ENCODE measurements at places on chromosomes 5 and 9.
A peak's percentile ranks its signal among the peaks of the same experiment; 100 is the strongest.

DNA sequence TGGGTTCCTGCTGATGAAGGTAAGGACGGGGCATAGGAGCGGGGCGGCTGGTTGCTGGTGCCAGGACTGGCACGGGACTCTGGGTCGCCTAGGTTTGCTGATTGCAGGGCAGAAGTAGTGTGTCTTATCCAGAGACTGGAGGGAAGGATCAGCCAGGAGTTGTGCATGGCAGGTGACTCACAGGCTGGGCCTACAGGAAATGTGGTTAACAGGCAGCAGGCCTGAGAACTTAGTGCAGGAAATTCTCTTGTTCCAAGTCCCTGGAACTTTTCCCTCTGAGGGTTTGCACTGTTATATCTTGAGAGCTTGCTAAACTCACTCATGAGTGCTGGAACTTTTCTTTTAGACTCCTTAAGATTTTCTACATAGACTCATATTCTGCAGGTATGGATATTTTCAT is 95.1 kb downstream of the ANXA2R start:
- H3K4me1 ChIP-seq = peaks cover 7% of the 10 kb centered on the region
- no peak overlapping the region for H3K27ac ChIP-seq
- no peaks in the 10 kb centered on the region for H3K36me3 ChIP-seq
- peaks cover 2% of the 10 kb centered on the region for H3K27me3 ChIP-seq
- no peak for DNase-seq
- no peak overlapping the region for H3K4me3 ChIP-seq

DNA sequence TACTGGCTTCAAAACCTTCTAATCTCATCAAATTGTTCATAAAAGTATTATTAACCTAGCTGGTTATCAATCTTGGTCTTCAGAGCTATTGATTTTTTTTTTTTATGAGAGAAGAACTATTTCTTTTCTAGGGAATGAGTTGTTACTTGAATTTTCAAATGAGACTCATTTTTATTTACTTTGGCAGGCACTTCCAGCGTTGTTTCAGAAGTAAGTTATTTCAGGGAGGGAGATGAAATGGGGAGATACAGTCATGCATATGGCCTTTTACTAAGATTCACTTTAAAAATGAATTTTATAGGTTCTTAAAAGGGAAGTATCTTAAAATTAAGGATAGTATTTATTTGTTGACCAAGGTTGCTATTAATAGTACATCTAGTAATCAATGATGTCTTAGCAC is 129.6 kb downstream of the IZUMO3 start:
- DNase-seq = no peak
- no peak overlapping the region for H3K27ac ChIP-seq
- no peaks in the 10 kb centered on the region for H3K36me3 ChIP-seq
- no peak overlapping the region for H3K4me3 ChIP-seq
- H3K27me3 ChIP-seq = no peaks in the 10 kb centered on the region

- H3K27ac ChIP-seq = no peak overlapping the region
- H3K36me3 ChIP-seq = no peaks in the 10 kb centered on the region
- H3K27me3 ChIP-seq = no peaks in the 10 kb centered on the region
Measured at GRCh38 chr5:29780401-29780800, 1413.1 kb upstream of the CDH6 start.

- H3K4me3 ChIP-seq = no peak overlapping the region
- H3K27ac ChIP-seq = no peak overlapping the region
- H3K27me3 ChIP-seq = peaks cover 24% of the 10 kb centered on the region
- H3K4me1 ChIP-seq = peaks cover 3% of the 10 kb centered on the region
- no peak for DNase-seq
- no peaks in the 10 kb centered on the region for H3K36me3 ChIP-seq
Measured at GRCh38 chr9:14344053-14344524, 30.1 kb upstream of the NFIB start.

DNA sequence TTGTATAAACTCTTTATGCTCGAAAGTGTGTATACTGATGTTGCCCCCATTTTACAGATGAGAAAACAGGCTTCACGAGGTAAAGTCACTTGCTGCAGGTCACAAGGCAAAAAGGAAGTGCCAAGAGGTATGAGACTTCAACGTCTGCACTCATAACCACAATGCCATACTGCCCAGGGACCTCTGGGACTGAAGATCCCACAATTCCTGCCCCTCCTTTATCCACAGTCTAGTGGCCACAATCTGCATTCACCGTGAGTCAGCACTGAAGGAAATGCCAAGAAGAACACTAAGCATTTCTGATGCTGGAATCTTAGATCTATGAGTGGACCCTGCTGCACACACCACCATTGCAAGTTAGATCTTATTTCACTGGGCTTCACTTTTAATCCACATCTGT is 37.3 kb downstream of the MED27 start:
- DNase-seq = no peak
- no peaks in the 10 kb centered on the region for H3K27me3 ChIP-seq
- peaks cover 10% of the 10 kb centered on the region for H3K36me3 ChIP-seq
- H3K27ac ChIP-seq = no peak overlapping the region

GRCh38 chr5:176529116-176529740 is 8.0 kb downstream of the RNF44 start:
- H3K4me3 ChIP-seq = peak overlapping the region; percentile 83
- DNase-seq = no peak
- H3K36me3 ChIP-seq = peaks cover 22% of the 10 kb centered on the region
- H3K27ac ChIP-seq = peak overlapping the region; percentile 95
- peaks cover 37% of the 10 kb centered on the region for H3K4me1 ChIP-seq

DNA sequence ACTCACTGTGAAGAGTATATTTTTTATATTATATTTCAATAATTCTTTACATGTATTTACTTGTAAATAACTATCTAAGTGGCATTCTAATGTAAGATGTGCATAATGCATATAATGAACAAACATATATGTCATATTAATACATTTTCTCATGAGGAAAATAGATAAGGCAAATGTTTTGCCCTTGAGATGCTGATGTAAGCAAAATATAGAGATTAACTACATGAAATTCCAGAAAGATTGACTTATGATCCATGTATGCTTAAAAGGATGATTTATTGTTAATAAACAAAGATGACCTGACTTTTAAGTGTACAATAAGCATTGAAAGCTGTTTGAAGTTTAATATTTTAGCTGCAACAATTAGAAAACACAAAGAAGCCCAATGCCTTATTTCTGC is 559.9 kb downstream of the PTPRD start:
- no peaks in the 10 kb centered on the region for H3K36me3 ChIP-seq
- no peaks in the 10 kb centered on the region for H3K27me3 ChIP-seq
- no peak overlapping the region for H3K4me3 ChIP-seq

DNA sequence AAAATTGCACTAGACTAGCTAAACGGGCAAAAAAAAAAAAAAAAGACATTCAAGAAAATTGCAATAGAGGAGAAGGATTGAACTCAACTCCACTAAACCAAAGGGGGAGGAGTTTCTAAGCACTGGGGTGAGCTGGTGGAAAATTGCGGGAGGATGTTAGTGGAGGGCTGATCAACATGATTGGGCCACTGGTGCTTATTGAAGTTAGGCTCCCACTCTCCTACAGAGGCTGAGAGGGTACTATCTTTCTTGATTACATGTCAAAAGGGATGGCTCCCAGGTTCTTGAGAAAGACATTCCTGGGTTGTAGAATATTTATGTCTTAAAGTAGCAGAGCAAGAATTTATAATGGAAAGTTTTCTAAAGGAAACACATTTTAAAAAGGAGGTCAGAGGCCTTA is 38.0 kb downstream of the CAMK4 start:
- H3K4me3 ChIP-seq = no peak overlapping the region
- H3K36me3 ChIP-seq = no peaks in the 10 kb centered on the region
- no peak for DNase-seq
- H3K27ac ChIP-seq = no peak overlapping the region
- H3K27me3 ChIP-seq = no peaks in the 10 kb centered on the region
- no peaks in the 10 kb centered on the region for H3K4me1 ChIP-seq

- no peaks in the 10 kb centered on the region for H3K36me3 ChIP-seq
- H3K27ac ChIP-seq = no peak overlapping the region
- H3K27me3 ChIP-seq = no peaks in the 10 kb centered on the region
- DNase-seq = no peak
- H3K4me1 ChIP-seq = peaks cover 21% of the 10 kb centered on the region
- H3K4me3 ChIP-seq = no peak overlapping the region
Measured at GRCh38 chr5:124847907-124848306, 101.5 kb upstream of the ZNF608 start.

DNA sequence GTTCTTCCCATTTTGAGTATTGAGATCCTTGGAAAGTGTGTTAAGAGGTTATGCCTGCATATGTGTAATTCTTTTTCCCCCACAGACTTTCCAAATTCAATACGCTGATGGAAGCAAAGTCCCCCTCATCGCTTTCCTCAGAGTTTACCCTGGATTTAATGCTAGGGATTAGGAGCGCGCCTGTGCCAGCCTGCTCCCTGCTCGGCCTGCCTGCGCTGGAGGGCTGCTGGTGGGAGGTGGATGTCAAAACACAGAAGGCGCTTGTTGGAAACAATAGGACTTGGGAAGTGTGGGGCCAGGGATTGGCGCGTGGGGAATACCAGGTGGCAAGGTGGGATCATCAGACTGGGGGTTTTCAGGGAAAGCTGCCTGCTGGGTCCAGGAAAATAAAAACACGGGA is 39.8 kb upstream of the PTCH1 start:
- H3K27ac ChIP-seq = no peak overlapping the region
- no peaks in the 10 kb centered on the region for H3K36me3 ChIP-seq
- H3K27me3 ChIP-seq = peaks cover 22% of the 10 kb centered on the region
- no peak for DNase-seq
- H3K4me1 ChIP-seq = peaks cover 5% of the 10 kb centered on the region
- no peak overlapping the region for H3K4me3 ChIP-seq

- H3K27ac ChIP-seq = no peak overlapping the region
- H3K27me3 ChIP-seq = no peaks in the 10 kb centered on the region
- DNase-seq = no peak
- no peaks in the 10 kb centered on the region for H3K4me1 ChIP-seq
Measured at GRCh38 chr5:92283521-92283920, 900.4 kb upstream of the ARRDC3 start.

GRCh38 chr9:128927731-128928411 is 7.1 kb downstream of the PHYHD1 start:
- no peak overlapping the region for H3K27ac ChIP-seq
- no peaks in the 10 kb centered on the region for H3K27me3 ChIP-seq
- no peak overlapping the region for H3K4me3 ChIP-seq
- H3K36me3 ChIP-seq = no peaks in the 10 kb centered on the region

DNA sequence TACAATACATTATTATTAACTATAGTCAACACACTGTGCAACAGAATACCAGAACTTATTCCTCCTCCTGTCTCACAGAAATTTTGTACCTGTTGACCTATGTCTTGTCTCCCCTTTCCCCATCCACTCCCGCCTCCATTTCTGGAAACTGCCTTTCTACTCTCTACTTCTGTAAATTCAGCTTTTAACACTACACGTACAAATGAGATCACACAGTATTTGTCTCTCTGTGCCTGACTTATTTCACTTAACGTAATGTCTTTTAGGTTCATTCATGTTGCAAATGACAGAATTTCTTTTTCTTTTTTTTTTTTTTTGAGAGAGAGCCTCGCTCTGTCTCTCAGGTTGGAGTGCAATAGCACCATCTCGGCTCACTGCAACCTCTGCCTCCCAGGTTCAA is 19.5 kb downstream of the MEF2C start:
- no peak overlapping the region for H3K4me3 ChIP-seq
- no peak overlapping the region for H3K27ac ChIP-seq
- no peak for DNase-seq
- H3K36me3 ChIP-seq = peaks cover 9% of the 10 kb centered on the region
- H3K27me3 ChIP-seq = no peaks in the 10 kb centered on the region

- no peak overlapping the region for H3K4me3 ChIP-seq
- DNase-seq = no peak
- no peaks in the 10 kb centered on the region for H3K27me3 ChIP-seq
Measured at GRCh38 chr9:135945969-135946368, 15.2 kb downstream of the UBAC1 start.

- no peak overlapping the region for H3K27ac ChIP-seq
- no peaks in the 10 kb centered on the region for H3K27me3 ChIP-seq
- peaks cover 3% of the 10 kb centered on the region for H3K4me1 ChIP-seq
- H3K36me3 ChIP-seq = no peaks in the 10 kb centered on the region
Measured at GRCh38 chr9:99563364-99563763, 258.3 kb upstream of the NR4A3 start.

GRCh38 chr9:61673664-61674381 is 484.0 kb downstream of the SPATA31A7 start:
- H3K4me1 ChIP-seq = no peaks in the 10 kb centered on the region
- H3K4me3 ChIP-seq = no peak overlapping the region
- H3K27ac ChIP-seq = no peak overlapping the region
- H3K27me3 ChIP-seq = no peaks in the 10 kb centered on the region
- H3K36me3 ChIP-seq = no peaks in the 10 kb centered on the region

DNA sequence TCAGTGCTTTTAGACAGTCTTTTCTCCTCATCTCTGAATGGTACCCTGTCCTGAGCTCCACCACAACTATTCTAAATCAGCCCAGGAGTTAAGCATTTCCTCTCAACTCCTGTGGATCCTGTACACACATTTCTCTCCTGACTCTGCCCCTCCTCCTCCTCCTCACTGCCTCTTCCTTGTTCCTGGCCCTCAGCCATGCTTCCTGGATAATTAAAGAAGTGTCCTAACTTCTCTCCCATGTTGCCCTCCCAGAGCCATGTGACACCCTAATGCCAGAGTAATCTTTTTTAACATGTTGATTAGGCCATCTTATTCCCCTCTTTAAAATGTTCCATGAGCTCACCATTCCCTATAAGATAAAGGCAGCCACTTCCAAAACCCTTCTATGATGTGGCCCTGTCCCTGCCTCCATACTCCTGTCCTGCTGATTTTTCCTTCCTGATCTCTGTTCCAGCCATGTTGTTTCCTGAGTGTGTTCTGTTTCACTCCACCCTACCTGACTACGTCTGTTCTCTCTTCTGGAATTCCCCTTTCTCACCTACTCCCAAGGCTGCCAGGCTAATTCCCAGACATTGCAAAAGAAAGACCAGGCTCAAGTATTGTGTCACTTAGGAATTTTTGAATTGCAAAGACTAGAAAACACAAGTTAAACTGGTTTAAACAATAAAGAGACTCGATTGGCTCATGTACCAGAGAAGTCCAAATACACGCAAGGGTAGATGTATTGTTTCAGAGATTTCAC is 295.2 kb downstream of the MAST4 start:
- peak overlapping the region; percentile 3 for H3K27ac ChIP-seq
- no peaks in the 10 kb centered on the region for H3K27me3 ChIP-seq
- no peak for DNase-seq
- peaks cover 7% of the 10 kb centered on the region for H3K4me1 ChIP-seq
- H3K36me3 ChIP-seq = peaks cover 1% of the 10 kb centered on the region

GRCh38 chr9:111298731-111299598 is 31.1 kb downstream of the OR2K2 start:
- DNase-seq = no peak
- no peaks in the 10 kb centered on the region for H3K36me3 ChIP-seq
- peaks cover 1% of the 10 kb centered on the region for H3K27me3 ChIP-seq
- H3K4me3 ChIP-seq = no peak overlapping the region
- H3K27ac ChIP-seq = no peak overlapping the region
- H3K4me1 ChIP-seq = no peaks in the 10 kb centered on the region
